Right renal pelvis (tissue), 4 donors: ENCODE measurements at places on chromosomes 11 and 22. TPM values are rescaled to one million over a fixed set of nuclear protein-coding genes. Genes with fewer than 3 reads are reported as not detected.

The CHRM1 gene
- polyA plus RNA-seq: 0.07 TPM

The CCDC73 gene
- polyA plus RNA-seq: 0.24 TPM

The APOBEC3H gene
- 0.20 TPM for polyA plus RNA-seq

The OR51B5 gene
- polyA plus RNA-seq: 0.63 TPM
